ENCODE measurements at places on chromosomes 4 and X.

DNA sequence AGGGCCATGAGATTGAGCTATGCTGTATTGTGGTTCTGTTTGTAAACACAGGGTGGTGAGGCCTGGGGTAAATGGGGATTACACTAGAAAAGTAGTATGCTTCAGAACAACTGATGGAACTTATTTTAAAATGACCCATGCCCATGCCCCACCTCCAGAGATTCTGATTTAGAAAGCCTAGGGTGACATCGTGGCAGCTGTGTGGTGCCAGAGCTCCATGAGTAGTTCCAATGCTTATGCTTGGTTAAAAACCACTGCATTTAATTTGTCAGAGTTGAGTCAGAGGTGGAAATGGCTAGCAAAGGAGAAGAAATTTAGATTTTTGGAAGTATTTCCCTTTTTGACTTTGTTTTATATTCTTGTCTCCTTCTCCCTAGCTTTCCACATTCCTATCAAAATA is 63.4 kb upstream of the PDE5A start:
- no peak for DNase-seq

DNA sequence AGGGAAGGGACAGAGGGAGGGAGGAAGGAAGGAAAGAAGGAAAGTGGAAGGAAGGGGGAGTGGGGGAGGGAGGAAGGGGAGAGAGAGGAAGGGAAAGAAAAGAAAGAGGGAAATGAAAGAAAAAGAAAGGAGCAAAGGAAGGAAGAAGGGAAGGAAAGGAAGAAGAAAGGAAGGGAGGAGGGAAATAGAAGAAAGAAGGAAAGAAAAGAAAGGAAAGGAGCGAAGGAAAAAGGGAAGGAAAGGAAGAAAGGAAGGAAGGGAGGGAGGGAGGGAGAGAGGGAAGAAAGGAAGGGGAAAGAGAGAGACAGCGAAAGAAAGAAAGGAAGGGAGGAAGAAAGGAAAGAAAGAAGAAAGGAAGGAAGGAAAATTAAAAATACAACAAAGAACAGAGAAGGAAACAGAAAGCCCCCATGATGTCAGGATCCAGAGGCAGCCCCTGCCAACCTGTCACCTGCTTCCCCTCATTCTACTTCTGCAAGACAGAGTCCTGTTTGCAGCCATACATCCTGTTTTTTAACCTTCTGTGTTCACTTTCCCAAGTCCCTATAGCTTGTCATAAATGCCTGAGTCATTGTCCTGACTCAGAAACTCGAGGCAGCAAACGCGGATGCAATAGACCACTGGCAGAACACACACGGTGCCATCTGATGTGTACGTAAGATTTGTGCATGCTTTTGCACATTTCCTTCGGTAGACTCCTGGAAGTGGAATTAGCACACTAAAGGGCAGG is 77.0 kb upstream of the C4orf50 start:
- no peak for DNase-seq

DNA sequence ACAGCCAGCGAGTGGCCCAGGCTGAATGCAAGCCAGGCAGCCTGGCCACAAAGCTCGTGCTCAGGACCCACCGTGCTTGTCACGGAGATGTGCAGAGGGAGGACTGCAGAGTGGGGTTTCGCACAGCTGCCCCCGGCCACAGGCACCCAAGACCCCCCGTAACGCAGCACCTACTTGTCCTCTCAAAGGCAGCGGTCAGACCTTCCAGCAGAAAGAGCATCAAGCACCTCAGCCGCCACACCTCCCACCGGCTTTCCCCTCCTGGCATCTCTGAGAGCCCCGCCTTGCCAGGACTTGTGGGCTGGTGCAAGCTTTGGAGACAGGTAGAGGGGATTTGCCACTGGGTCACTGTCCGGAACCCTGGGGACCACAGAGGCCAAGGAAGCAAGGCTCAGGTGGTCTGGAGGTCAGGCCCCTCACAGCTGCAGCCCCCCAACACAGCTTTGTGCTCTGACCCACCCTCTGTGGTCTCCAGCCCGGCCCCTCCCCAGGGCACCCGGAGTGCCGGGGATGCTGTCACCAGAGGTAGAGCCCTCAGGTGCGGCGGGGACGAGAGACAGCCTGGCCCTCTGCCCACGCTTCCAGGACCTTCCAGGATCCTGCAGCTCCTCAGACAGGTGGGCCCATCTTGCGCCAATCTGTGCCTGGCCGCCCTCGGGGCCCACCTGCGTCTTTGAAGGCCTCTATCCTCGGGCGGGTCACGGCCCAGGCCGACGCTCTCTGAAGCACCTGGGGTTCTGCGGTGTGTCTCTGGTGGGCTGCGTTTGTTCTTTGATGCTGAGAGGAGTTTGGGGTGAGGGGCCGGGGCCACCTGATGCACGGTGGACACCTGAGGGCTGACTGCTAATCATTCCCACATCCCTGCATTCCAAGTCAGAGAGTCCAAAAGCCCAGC is 34.4 kb upstream of the HMX1 start:
- no peak for DNase-seq

DNA sequence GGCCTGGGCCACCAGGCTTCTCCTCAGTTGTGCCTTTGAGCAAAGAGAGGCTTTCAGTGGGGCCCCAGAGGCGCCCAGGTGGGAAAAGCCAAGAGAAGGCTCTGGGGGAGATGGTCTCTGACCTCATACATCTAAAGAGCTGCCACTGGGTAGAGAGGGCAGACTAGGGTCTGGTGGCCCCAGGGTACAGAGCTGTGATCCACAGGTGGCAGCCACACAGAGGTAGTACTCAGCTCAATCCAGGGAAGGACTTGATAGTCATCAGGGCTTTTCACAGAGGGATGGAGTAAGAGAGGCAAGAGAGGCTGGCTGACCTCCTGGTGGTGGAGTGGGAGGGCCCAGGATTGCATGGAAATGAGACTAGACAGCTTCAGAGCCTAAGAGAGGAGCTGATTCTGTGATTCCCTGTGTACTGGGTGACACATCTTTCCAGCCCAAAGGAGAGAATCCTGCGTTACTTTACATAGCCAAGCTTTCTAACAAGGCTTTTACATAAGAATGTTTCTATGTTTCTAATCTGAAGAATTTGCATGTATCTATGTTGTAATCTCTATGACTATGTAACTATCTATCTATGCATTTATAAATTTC is 53.2 kb upstream of the PJA1 start:
- DNase-seq: no peak

DNA sequence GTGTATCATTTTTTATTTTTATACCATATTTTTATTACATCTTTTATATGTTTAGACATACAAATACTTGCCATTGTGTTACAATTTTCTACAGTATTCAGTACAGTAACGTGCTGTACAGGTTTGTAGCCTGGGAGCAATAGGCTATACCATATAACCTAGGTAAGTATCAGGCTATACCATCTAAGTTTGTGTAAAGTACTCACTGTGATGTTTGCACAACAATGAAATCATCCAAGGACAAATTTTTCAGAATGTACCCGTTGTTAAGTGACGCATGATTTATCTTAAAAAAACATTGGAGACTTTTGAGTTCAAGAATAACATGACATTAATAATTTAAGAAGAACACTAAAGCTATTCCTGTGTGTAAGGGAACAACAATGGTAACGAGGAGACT is 96.0 kb upstream of the LEF1 start:
- no peak for DNase-seq

Data from stimulated activated CD4-positive, alpha-beta T cell treated with anti-CD3 and anti-CD28 coated beads, Interleukin-2, amount 100 ng/mL, for 24 hours (primary cell).